ENCODE measurements at places on chromosomes 7 and 10.

- DNase-seq: peak; percentile 33
Measured at GRCh38 chr7:77442636-77443035, 26.5 kb upstream of the GSAP start.

- DNase-seq: no peak
Measured at GRCh38 chr10:91597197-91597881, 35.5 kb downstream of the PPP1R3C start.

GRCh38 chr10:102083541-102083940, 18.4 kb downstream of the HPS6 start:
- no peak for DNase-seq

GRCh38 chr10:23826421-23826820, 382.5 kb upstream of the KIAA1217 start:
- peak; percentile 18 for DNase-seq

GRCh38 chr10:33674986-33675599, 340.6 kb upstream of the NRP1 start:
- no peak for DNase-seq

GRCh38 chr10:23525406-23525805, 86.5 kb downstream of the OTUD1 start:
- no peak for DNase-seq

GRCh38 chr10:99977916-99978315, 31.8 kb downstream of the DNMBP start:
- no peak for DNase-seq

GRCh38 chr7:36151921-36152755, 916 bp upstream of the EEPD1 start:
- no peak for DNase-seq
